Effector memory CD4-positive, alpha-beta T cell (primary cell): ENCODE measurements at places on chromosomes 1 and 21.

DNA sequence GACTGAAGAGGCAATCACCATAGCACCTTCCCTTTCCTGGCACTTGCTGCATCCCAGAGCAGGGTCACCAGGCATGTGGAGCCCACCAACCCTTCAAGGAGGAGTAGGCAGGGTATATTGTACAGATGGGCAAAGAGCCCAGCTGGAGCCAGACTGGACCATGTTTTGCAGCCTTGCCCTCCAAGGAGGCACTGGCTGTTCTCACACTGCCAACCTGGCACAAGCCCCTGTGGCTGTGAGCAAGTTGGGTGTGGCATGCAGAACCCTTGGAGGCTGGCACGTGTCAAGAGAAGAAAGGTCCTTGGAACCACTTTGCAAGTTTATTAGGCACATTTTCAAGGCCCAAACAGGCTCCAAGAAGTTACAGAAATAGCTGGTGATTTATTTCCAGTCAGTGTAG is 146.4 kb downstream of the FOXD2 start:
- no peak for DNase-seq

DNA sequence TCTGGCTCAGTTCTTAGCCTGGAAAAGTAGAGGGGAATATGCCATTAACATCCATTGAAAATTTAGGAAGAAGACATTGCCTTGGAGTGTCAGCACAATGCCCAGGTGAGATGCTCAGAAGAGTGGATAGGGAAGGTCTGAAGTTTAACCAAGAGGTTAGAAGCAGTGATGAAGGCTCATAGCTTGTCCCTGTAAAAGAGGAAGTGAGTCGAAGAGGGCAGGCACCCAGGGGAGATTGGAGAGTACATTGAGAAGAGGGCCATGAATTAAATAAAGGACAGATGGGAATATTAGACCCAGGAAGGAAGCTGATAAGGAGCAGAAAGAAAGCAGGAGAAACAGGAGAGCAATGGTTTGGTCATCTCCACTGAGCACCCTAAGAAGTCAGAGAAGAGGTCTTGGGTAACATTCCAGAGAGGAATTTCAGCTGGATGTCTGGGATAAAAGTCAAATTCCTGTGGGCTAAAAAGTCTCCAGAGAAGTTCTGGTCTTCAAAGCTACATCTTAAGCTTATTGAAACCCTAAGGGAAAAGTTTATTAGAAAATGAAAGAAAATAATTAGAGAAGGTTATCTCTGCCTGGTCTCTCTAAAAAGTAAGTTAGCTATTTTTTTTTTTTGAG is 17.3 kb downstream of the C8B start:
- no peak for DNase-seq

GRCh38 chr1:38814444-38814983 is 45.1 kb downstream of the RRAGC start:
- DNase-seq, result no peak

DNA sequence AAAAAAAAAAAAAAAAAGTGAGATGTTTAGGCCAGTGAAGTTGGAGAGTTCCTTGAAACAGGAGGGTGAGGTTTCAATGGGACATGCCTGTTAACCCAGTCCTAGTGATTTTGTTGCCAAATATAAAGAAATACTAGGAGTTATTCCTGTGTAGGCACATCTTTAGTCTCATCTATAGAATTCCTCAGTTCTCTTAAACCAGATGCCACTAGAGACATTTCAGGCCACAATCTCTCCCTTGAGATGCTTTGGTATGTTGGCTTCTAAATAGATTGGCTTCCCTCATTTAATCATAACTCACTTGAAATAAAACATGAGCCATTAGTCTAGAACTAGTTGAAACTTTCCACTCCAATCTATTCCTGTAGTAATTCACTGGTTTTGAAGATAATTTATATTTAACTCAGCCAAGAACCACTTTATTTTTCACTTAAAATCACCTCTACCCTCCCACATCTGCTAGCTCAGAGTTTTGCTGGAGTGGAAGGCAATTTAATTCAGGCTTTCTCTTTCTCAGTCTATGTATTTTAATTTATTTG is 29.8 kb downstream of the GPR137B start:
- DNase-seq, result no peak

GRCh38 chr1:19222979-19223824 is 13.1 kb upstream of the UBR4 start:
- DNase-seq, result no peak
